Cerebellum (tissue), 4 donors: ENCODE measurements at places on chromosomes 5 and 9.
A peak's percentile ranks its signal among the peaks of the same experiment; 100 is the strongest.

- DNase-seq: no peak
These were observed 108.0 kb downstream of the PAM start for GRCh38 chr5:102863058-102863457.

DNA sequence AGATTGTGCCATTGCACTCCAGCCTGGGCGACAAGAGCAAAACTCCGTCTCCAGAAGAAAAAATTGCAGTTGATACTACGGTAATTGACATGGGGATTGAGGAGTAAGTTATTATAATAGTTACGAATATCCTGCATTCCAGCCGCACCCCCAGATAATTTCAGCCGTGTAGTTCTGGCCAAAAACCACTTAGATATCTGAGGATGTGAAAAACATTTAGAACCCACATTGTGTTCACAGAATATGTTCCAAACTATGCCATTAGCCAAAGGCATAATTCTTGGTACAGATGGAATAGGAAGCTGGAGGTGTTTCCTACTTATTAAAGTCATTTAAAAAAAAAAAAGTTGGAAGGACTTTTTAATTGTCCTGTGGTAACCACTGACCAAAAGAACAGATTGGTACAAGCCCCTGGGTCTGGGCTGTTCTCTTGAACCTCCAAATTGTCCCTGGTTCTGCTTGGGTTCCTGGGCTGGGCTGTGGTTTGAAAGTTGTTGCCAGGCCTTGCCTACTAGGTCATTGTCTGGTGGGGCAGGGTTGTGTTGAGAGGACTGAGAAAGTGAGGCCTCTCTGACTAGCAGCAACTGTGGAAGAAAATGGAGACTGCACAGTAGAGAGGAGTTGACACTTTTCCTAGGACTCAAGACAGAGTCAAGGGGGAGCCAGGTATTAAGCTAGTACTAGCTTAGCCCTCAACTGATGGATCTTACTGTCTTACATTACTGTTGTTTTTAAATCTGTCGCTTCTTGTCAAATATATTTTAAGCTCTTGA lies 198.8 kb downstream of the NR3C1 start:
- DNase-seq: no peak

- DNase-seq: no peak
These were observed 19.0 kb downstream of the CTXN3 start for GRCh38 chr5:127667926-127668325.

DNA sequence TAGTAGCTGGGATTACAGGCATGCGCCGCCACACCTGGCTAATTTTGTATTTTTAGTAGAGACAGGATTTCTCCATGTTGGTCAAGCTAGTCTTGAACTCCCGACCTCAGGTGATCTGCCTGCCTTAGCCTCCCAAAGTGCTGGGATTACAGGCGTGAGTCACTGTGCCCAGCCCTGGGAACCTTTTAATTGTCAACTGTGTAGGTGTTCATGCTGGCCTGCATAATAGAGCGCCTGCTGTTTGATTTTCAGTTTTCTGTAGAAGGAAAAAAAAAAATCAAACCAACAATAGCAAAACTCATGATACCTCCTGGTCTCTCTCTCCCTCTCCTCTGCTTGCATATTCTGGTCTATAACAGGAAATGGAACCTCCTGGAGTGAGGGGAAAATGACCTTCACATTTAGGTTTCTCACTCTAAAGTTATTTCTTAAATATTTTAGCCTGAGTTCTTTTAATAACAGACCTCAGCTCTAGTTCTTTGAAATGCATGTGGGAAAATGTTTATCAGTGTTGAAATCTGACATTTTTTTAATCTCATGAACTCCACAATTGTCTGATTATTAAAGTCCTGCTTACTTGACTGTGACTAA lies 51.7 kb downstream of the EXOSC2 start:
- DNase-seq: no peak

DNA sequence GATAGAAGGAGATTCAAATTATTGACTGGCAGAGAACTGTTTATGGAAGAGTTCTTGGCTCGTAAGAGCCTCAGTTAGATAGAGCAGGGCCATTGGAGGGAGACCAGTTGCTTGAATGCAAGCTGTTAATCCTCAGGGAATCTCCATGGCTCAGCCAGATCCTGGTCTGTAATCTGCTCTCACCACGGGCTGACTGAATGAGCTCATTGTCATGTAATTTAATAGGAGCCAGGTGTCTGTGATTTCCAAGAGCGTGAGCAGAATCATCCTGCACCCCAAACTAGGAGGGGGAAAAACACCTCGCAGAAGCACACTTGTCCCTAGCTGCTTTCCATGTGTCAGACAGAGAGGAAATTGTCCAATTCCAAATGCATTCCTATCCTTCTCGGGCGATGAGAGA lies 19.1 kb upstream of the KCNMB1 start:
- no peak for DNase-seq

GRCh38 chr5:13943676-13944075 lies 812 bp downstream of the DNAH5 start:
- no peak for DNase-seq

DNA sequence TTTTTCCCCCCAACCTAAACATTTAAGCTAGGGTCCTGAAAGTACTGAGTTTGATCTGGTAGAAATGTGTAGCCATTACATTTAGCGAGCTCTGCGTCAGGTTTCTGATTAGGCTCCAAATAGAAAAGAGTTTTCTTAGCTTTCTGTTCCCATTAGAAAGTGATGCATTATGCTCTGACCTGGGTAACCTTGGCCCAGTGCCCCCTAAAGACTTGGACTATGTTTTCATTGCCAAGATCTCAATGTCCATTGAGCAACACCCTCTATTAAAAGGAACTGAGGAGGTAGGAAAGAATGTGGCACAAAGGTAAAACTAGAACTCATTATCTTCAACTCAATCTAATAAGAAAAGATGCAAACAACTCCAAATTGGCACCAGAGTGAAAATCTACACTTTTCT lies 358.9 kb upstream of the PCSK5 start:
- no peak for DNase-seq

DNA sequence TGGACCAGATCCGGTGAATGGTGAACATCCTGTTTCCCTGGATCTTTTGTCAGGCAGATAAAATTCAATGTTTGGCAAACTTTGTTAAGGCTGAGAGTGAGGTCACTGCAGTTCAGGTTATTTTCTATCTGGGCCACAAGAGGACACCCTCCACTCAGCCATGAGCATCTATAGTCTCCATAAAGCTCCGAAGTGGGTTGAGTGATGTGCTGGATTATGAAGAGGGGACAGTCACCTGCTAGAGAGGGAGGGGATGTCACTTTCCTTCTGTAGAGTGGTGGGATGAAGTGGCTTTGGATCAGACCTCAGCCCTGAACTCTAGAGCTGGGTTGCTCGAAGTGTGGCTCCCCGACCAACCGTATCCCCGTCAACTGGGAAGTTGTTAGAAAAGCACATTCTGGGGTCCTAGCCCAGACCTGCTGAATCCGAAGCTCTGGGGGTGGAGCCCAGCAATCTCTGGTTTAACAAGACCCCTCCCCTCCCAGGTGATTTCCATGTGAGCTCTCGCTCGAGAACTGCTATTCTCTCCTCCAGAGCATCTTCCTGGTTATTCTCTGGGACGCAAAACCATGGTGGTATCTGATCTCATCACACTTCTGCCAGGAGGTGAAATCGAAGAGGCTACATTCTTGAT lies 31.8 kb upstream of the FGF1 start:
- DNase-seq: peak; percentile 51

- no peak for DNase-seq
These were observed 87.7 kb downstream of the AUH start for GRCh38 chr9:91273853-91274552.

DNA sequence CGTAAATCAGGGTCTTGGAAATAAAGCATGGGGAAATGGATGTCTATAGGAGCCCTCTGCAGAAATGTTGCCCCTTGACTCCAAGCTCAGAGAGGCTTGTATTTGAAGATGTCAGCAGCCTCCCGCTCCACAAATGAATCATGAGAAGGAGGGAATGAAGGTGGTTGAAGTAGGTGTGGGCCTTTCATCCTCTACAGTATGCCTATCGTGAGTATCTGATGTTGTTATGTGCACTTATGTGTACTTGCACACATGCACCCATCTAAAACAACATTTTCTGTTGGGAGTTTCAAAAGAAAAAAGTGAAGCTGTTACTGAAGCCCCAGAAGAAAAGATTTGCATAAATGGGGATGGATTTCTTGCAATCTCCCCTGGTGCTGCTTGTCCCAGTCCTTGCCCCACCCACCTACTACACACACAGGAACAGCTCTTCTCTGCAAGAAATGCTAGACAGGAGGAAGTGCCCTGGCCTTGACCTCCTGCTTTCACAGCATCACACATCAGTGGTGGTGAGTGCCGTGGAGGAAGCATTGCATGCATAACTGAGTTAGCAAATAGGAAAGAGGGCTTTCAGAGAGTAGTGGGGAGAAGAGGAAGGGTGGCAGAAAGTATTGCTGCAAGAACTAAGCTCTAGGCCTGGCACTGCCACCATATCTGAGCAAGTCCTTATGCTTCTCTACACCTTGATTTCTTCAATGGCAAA lies 156.1 kb downstream of the SNX18 start:
- no peak for DNase-seq

- no peak for DNase-seq
These were observed 74.1 kb upstream of the SH3PXD2B start for GRCh38 chr5:172528440-172528839.

DNA sequence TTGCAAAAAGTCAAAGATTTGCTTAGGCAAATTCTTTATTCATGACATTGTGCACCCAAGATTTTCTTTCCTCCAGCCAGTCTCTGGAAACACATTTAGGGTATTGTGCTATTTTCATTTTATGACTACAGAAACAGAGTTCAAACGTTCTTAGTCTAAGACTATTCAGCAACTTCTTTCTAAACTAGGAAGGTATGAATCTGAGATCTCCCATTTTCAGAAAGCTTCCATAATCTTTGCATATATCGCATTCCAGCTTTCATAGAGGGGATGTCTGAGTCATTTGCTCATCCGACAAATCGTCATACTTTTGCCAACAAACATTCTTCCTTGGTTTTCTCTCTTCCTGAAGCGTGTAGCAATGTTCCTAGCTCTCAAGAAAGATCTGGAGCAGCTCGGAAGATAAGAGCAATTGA lies 1.6 kb upstream of the PAPPA start:
- DNase-seq: no peak

GRCh38 chr5:171579976-171580411 lies 160.5 kb downstream of the FGF18 start:
- DNase-seq: no peak

- no peak for DNase-seq
These were observed 34.7 kb downstream of the MSX2 start for GRCh38 chr5:174759091-174759490.

DNA sequence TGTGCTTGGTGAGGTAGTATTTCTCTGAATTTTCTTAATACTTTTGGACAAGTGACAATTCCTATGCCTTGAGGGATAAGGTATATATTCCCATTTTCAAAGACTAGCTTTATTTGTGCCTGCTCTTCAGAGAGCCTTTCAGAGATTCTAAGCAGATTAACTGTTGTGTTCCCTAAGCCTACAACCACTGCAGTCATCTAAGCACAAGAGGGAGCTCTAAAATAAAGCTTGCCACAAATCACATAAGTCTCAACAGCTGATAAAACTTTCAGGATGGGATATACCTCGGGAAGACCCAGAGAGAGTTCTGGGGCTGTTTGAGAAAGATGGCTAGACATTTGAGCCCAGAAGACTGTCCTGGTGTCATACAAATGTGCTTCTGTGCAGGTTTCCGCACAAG lies 157.3 kb downstream of the CYLC2 start:
- DNase-seq: no peak

DNA sequence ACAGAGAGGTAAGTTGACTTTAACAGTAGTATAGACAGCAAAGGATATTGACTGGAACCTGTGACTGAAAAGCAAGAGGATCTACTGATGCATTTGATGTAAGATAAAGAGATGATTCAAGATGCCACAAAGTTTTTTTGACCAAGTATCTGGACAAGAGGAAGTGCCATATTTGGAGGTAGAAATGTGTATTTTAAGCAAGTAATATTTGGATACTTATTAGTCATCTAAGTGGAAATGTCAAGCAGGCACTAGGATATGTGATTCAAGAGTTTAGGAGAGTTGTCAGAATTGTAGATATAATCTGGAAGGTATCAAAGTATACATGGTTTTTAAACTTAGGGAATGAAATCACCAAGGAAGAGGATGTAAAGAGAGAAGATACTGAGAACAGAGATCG lies 686.1 kb upstream of the CHD1 start:
- DNase-seq: no peak

GRCh38 chr9:38681747-38682227 lies 38.1 kb downstream of the FAM240B start:
- no peak for DNase-seq

- DNase-seq: no peak
These were observed 93.7 kb downstream of the RASEF start for GRCh38 chr9:82969291-82969690.

- DNase-seq: no peak
These were observed 247.3 kb downstream of the MAN2A1 start for GRCh38 chr5:109936996-109937395.

DNA sequence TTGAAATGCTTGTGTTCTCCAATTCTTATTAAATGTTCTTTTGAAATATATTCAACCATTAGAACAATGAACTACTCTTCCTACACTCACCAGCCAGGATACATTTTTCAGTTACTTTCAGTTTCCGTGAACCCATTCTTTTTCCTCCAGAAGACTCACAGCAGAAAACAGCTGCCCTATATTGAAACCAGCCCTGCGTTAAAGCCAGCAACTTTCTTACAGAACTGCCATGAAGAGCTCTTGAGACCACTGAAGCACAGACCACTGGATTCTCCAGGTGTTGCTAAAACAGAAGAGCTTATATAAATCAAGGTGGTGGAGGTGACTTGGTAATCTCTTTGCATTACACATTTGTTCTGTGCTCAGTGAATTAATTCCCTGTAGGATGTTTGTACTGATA lies 365.9 kb upstream of the C9orf72 start:
- DNase-seq: no peak

DNA sequence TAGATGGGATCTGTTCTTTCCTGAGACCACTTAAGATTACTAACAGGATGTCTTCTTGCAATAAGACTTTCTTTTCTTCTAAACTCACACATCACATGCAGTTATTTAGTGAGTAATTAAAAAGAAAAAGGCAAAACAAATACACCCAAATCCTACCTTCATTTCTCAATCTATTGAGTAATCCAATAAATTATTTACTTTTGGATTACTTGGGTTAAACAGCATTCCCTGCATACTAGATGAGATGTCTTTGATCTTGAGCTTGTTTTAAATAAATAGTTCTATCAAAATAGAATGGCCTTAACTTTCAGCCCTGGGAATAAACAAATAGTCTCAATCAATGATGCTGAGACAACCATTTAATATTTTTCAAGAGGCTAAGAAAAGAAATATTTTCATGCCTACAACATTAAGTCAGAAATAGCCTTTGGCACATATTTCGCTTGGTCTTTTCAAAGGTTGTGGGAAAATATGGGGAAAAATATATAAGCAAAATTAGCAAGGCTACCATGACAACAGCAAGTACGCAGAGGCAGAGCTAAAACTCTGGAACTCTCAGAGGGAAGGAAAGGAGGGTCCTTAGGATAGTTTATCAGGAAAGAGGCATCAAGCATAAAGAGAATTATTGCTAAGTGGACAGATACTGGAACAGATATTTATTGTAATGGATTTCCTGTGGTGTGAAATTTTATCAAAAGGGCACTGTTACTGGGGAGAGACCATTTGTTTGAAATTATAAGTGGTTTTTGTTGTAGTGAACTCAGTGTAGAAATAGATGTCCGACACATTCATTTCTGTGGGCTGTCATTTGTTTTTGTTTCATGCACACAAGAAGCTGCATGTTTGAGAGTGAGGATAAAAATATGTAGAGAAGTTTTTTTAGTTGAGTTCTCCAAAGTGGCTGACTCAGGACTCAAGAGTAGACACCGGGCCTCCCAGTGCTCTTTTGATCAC lies 70.2 kb upstream of the CDH6 start:
- no peak for DNase-seq

GRCh38 chr9:136248951-136249876 lies 3.6 kb upstream of the QSOX2 start:
- no peak for DNase-seq
